ENCODE measurements at places on chromosomes 3 and 15.

DNA sequence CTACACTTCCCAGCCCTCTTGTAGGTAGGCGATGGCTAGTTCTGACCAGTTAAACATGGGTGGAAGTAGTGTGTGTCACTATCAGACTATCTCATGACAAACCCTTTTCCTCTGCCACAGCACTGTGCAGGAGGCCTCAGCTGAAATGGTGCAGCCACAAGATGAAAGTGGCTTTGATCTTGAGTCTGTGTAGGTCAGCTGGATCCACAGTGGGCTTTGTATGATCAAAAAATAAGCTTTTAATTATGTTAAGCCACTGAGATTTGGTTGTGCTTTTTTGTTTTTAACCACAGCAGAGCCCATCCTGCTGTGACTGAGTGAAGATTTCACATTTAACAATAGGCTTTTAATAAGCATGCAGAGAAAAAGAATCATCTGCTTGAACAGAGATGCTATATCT is 19.7 kb downstream of the RCN2 start:
- no peak for DNase-seq

- no peak for DNase-seq
These were observed 242.3 kb downstream of the TLE3 start for GRCh38 chr15:69855258-69856000.

DNA sequence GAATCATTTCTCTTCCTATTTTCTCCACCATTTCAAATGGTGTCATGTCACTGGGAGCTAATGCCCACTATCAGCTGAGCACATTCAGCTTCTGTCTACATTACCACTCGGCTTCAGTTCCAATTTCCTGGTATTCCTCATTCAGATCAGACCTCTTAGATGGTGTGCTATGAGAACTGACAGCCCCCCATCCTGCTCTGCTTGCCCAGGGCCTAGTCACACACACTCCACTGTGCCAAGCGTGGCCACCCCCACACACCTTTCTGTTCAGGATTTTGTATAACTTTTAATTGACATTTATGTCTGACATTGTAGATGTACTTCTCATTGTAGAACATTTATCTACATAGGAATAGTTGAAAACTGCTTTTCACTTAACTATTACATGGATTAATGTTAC is 146.8 kb downstream of the CDIN1 start:
- DNase-seq, result no peak

DNA sequence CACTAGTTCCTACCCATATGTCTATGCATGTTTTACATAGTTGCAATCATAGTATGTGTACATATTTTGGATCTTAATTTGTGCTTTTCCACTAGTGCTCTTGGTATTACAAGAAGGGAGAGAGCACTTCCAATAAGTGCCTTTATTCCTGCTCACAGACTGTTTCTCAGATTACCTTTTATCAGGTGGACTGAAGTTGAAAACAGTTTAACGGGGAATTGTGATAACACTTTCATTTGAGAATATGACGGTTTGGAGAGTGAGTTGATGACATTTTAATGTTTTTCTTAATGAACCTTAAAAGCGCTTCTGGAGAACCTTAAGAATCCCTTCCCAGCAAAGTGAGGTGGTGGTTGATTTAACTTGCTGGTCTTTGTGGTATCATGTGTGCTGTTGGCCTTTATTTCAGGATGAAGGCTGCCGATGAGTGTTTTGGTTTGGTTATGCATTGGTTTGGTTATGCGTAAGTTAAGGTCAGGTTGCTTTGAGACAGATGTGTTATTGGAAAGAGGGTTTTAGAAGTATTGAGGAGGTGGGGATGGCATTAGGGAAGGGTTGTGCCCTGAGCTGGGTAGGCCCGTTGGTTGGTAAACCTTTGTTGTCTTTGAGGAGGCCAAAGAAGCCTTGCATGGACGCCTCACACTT is 2.8 kb downstream of the EDEM1 start:
- DNase-seq, result no peak

GRCh38 chr3:1087066-1087560 is 5.7 kb upstream of the CNTN6 start:
- no peak for DNase-seq

- no peak for DNase-seq
These were observed 10.0 kb upstream of the ST8SIA2 start for GRCh38 chr15:92383519-92384324.

- no peak for DNase-seq
These were observed 2.2 kb downstream of the MINAR1 start for GRCh38 chr15:79434361-79434760.

- DNase-seq, result no peak
These were observed 108.6 kb upstream of the SMAD3 start for GRCh38 chr15:66956672-66957430.

GRCh38 chr3:177758126-177758525 is 560.8 kb upstream of the TBL1XR1 start:
- no peak for DNase-seq

GRCh38 chr3:63931290-63931689 is 19.1 kb upstream of the SCAANT1 start:
- no peak for DNase-seq

GRCh38 chr3:193945143-193945542 is 190.8 kb upstream of the HES1 start:
- DNase-seq, result no peak

DNA sequence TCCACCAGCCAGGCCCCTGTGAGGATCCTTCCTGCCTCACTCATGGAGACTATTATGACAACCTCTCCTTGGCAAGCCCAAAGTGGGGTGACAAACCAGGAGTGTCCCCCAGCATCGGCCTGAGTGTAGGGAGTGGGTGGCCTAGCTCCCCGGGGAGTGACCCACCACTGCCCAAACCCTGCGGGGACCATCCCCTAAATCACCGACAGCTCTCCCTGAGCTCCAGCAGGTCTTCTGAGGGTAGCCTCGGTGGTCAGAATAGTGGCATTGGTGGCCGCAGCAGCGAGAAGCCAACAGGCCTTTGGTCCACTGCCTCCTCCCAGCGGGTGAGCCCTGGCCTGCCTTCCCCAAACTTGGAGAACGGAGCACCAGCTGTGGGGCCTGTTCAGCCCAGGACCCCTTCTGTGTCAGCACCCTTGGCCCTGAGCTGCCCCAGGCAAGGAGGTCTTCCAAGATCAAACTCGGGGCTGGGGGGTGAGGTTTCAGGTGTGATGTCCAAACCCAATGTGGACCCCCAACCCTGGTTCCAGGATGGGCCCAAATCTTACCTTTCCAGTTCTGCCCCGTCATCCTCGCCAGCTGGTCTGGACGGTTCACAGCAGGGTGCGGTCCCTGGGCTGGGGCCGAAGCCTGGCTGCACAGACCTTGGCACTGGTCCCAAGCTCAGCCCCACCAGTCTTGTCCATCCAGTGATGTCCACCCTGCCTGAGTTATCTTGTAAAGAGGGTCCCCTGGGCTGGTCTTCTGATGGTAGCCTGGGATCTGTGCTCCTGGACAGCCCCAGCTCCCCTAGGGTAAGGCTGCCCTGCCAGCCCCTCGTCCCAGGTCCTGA is 1.0 kb downstream of the LIMD1 start:
- no peak for DNase-seq

DNA sequence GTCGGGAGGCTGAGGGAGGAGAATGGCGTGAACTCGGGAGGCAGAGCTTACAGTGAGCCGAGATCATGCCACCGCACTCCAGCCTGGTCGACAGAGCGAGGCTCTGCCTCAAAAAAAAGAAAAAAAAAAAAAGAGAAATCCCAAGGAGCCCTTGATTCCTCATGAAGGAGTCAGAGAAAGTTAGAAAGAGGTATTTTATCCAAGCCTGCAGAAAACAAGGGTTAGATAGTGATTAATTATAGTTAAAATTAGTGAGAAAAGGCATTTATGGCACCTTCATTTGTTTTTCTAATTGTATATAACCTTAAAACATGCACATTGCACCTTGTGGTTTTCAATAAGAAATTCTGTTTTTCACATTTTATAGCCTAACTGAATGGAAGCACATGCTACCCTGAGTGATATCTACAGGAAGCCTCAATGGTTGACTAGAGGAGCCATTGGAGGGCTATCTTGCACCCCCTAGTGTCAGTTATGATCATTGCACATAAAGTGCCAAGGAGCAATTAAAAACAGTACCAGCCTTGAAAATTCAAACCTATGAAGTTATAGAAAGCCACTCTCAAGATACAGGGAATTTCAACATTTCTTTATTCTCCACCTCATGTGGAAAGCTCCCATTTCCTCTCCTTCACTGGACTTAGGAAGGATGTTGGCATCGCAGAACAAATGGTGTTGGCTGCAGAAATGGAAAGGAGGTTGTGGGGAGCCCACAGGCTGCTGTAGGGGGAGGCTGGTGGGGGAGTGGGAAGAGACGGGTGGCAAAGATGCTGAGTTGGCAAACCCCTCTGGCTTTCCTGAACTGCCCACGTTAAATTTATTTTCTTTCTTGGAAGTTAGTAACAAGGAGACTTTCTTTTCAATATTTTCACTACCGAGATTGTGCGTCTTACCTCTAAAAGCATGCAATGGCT is 48.5 kb downstream of the ITGA11 start:
- DNase-seq, result peak; percentile 15

- no peak for DNase-seq
These were observed 13.1 kb downstream of the CCR5AS start for GRCh38 chr3:46393554-46394434.

- DNase-seq, result no peak
These were observed 31.7 kb downstream of the UQCC5 start for GRCh38 chr3:52568069-52568468.

Measured in stimulated activated CD4-positive, alpha-beta T cell treated with anti-CD3 and anti-CD28 coated beads, Interleukin-4, amount 100 ng/mL, for 4 hours (primary cell).